ENCODE measurements at places on chromosomes 7 and 10.

GRCh38 chr10:59252491-59252890, 76.0 kb downstream of the PHYHIPL start:
- DNase-seq = no peak

- no peak for DNase-seq
Observed at GRCh38 chr7:141911391-141911790, 4.8 kb upstream of the OR9A4 start.

DNA sequence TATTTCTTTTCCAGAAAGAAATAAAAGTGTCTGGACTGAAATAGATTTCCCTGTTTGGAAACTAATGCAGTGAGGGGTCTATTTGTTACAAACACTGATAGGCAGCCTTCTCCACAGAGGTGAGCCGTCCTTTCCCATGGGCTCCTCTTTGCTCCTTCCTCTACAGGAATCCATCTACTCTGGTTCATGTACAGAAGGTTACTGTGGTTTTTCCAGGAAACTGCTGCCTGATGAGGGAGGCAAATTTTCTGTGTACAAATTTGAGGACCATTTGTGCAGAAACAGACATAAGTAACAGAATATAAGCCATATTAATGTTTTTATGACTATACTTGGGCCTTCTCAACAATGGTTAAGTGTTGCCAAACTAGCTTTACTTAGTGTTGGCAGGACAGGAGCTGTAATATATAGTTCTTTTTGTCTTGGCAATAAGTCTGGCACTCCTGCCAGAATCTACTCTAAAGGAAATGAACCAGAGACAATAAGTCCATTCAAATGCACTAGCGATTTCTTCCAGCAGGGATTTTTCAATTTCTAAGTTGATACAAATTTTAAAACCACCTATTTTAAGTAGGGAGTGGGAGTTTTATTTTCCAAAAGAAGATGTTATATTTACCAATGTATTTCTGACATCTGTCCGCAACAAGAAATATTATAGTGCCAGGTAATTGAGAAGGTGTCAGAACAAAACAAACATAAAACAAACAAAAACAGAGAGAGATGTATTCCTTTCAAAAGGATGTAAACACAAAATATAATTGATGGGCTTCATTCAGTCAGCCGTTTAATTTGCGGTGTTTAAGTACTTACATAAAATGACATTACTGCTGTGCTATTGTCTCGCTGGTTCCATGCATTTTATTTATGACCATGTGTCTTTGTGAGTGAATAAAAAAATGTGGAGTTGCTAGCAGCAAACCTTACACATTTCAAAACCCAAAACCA, 91.0 kb upstream of the NFE2L3 start:
- DNase-seq = no peak

DNA sequence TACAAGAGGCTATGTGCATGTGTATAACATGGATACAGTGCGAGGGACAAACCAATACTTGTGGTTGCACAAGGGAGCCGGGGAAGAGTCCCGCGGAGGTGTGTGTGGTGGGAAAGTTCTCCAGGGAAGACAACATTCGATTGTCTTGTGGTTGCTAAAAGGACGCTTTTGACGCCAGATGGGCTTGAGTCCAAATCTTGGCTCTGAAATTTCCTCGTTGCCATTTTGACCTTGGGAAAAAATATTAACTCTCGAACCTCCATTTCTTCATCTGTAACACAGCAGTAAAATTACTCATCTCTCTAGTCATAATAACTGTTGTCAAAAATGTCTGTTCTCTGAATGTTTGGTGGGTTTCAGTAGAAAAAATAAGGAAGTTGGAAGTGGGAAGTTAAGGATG, 16.5 kb downstream of the PLXDC2 start:
- no peak for DNase-seq

- DNase-seq = no peak
Observed at GRCh38 chr10:69241575-69241974, 21.4 kb downstream of the HKDC1 start.

GRCh38 chr10:17290226-17290625, 62.2 kb downstream of the VIM start:
- no peak for DNase-seq

GRCh38 chr10:84257343-84258020, 12.6 kb downstream of the RGR start:
- no peak for DNase-seq

DNA sequence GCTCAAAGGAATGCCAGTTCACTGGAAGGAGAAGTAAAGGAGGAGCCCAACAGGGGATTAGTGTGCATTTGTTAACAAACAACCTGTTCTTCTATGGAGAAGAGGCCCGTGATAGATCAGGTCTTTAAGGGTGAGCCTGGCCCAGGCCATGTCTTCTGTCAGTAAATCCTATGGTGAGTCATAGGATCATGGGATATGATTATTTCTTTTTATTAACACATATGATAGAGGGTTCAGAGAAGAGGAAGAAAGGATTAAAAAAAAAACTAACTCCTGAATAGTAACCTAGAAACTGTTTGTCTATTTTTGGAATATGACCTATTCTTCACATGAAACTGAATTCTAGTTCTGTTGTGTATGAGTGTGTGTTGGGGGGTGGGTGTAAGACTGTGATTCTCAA, 70.4 kb downstream of the GPR158 start:
- DNase-seq = no peak
